Fibroblast of the aortic adventitia (primary cell): ENCODE measurements at places on chromosomes 7 and 10.
A peak's percentile ranks its signal among the peaks of the same experiment; 100 is the strongest.

DNA sequence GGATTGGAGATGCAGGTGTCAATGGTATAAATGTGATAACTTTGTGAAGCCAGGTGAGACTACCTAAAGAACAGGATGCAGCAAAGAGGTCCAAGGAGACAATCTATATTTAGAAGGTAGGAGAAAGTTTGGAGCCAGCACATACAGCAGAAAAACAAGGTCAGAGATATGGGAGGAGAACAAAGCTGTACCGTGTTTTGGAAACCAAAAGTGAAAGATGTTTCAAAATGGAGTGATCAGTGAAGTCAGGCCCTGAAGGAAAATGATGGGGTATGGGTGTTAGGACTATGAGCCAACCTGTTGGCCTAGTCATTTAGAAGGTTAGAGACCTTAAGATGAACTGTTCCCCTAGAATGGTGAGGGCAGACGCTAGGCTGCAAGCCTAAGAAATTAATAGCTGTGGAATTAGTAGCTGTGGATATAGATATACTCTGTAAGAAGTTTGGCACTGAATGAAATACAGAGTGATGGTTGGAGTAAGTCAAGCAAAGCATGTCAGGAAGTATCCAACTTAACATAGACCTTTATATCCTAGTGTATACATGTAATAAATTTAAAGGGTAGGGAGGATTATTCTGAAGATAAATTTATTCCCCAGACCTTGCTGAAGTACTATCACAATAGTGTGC lies 149.8 kb upstream of the WNT16 start:
- no peak for DNase-seq

DNA sequence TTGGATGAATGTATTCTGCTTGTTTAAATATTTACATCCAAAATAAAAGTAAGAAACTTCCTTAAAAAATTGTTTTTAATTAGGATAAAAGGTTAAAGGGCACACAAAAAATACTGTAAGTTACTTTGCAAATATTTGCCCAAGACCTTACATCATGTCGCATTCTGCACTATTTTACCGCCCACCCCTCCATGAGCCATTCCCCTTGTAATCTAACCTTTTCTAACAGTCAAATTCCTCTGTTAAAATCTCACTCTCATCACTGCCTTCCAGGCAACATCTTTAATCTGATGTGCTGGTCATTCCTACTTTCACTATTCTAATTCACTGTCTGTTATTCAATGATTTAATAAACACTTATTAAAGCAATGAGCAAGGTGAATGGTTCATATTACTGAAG lies 23.2 kb downstream of the TSPAN12 start:
- DNase-seq, result no peak

- no peak for DNase-seq
Measured at GRCh38 chr10:103804871-103805270, 50.5 kb downstream of the SH3PXD2A start.

GRCh38 chr7:69873512-69873911 lies 275.2 kb downstream of the AUTS2 start:
- DNase-seq, result peak; percentile 15

- DNase-seq, result no peak
Measured at GRCh38 chr10:71223347-71224058, 11.1 kb downstream of the UNC5B start.

GRCh38 chr10:102501201-102502028 lies 1.1 kb downstream of the ACTR1A start:
- no peak for DNase-seq

GRCh38 chr7:40921589-40922315 lies 781.1 kb downstream of the INHBA start:
- no peak for DNase-seq

GRCh38 chr7:88615336-88615735 lies 144.2 kb upstream of the ZNF804B start:
- no peak for DNase-seq

DNA sequence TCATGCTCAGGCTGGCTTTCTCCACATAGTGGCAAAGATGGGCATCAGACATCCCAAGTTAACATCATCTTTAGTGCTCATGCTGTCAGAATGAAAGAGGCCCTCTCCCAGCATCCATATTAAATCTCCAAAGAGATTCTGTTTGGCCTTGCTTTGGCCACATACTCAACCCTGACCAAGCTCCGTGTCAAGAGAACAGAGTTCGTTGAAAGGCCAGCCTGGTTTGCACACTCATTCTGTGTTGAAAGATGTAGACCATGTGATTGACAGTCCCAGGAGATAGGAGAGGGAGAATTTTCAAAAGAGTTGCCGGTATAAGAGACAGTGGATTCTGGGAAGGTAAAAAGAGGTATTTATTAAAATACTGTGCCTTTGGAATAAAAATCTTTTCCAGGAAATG lies 19.7 kb downstream of the MET start:
- DNase-seq, result peak; percentile 46

DNA sequence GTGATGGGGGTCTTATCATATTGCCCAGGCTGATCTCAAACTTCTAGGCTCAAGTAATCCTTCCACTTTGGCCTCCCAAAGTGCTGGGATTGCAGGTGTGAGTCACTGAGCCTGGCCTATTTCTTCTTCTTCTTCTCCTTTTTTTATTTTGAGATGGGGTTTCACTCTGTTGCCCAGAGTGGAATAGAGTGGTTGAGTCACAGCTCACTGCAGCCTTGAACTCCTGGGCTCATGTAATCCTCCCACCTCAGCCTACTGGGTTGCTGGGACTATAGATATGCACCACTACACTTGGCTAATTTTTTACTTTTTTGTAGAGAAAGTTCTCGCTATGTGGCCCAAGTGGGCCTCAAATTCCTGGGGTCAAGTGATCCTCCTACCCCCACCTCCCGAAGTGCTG lies 124.3 kb downstream of the SKIDA1 start:
- DNase-seq, result peak; percentile 12

DNA sequence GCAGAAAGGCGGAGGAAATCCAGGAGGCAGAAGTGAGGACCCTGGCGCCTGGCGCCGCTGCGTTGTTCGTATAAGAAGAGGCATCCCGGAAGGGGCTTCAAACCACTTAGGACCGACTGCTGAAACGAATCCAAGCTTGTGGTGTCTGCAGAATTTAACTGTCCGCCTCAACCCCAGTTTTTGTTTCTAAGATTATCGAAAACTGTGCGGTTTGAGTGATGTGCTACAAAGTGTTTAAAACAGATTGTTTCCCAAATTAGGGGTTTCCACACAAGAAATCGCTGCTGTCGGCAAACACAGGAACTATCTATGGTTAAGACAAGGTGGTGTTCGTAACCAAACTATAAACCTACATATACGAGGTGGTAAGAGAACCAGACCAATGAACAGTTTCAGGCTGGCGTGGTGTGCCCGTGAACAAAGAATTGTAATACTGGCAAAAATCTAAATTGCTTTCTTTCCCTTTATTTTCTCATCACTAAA lies 835 bp upstream of the DGKI start:
- DNase-seq, result no peak

DNA sequence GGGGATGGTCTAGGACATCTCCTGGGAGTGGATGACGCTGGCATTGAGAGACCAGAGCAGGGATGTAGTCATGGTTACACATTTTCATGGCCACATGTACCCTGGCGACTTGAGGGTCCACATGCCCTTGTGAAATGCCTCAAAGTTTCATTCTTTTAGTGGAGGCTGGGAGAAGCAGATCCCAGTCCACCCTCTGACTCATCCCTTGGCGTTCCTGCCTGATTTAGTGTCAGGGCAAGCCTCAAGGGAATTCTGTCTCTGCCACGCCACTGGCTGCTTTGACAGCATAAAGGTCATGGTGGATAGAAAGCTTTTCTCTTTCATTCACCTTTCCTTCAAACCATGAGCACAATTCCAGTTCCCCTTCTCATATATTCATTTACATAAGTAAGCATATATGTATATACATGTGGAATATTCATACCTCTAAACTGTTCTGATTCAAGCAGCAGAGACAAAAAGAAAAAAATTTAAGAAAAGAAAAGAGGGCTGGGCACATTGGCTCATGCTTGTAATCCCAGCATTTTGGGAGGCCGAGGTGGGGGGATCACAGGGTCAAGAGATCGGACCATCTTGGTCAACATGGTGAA lies 21.8 kb upstream of the KIF5B start:
- DNase-seq, result peak; percentile 68

- no peak for DNase-seq
Measured at GRCh38 chr10:86305521-86305920, 61.1 kb downstream of the GRID1 start.

DNA sequence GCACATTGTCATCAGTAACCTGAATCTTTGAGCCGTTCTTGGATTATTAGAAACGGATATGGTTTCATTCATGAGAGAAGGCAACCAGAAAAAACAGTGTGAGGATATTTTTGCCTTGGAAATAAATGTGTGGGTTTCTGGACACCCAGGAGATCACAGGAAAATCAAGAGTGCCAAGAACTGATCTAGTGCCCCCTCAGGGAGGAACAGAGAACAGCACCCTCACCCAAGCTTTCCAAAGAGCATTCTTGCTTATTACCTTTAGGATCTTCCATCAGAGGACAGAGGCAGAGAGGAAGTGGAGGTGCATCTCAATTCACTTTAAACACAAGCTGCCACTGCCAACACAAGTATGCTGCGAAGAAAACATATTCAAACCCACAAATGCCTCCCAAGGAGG lies 851.5 kb upstream of the COBL start:
- no peak for DNase-seq

- DNase-seq, result peak; percentile 14
Measured at GRCh38 chr10:23525406-23525805, 86.5 kb downstream of the OTUD1 start.

DNA sequence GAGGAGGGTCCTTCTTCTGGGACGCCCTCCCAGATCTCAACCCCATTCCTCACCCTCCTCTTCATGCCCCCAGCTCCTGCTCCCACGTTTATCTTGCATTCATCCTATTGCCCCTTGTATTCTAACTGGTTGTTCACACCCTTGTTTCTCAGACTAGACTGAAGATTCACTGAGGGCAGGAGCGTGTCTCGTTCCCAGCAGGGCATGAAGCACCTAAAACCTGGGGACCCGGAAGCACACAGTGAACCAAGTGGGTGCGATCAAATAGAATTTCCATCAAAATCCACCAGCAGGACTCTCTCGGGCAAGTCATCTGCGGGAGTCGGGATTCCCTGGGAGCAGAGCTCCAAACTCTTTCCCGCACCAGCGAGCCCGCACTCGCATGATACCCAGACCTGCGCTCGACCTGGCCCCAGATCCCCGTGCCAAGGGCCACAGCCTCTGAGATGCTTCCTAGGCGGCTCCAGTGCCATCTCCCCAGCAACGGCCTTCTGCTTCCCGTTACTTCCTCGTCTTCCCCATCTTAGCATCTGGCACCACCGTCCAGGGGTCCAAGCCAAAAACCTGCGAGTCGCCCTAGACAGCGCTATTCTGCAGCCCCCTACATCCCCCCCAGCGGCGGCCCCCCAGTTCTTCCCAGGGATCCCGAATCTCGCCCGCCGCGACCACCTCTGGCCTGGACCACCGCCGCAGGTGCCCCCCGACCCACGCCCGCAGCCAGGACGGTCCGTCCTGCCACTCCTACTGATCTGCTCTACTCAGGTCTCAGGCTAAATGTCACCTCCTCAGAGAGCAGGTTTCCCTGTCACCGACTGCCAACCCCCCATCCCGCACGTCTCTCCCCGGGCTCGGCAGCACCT lies 6.1 kb upstream of the GBX1 start:
- DNase-seq, result no peak
